ENCODE measurements at places on chromosomes 13 and 19.

- no peak for DNase-seq
These were observed 677 bp downstream of the TGDS start for GRCh38 chr13:94595001-94595949.

DNA sequence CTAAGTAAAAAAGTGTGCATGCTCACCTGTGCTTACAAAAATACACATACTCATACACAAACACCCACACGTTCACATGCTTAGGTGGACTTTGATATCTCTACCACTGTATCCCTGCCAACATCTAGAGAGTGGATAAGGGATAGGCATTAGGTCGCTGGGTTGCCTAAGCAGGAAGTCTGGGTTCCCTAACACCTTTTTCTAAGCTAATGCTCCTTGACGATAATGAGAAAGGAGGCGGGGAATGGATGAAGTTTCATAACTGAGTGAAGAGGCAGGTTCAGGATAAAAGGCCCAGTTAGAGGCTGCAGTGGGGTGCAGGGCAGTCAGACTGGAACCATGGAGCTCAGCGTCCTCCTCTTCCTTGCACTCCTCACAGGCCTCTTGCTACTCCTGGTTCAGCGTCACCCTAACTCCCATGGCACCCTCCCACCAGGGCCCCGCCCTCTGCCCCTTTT is 41.9 kb upstream of the CYP2A7 start:
- no peak for DNase-seq

DNA sequence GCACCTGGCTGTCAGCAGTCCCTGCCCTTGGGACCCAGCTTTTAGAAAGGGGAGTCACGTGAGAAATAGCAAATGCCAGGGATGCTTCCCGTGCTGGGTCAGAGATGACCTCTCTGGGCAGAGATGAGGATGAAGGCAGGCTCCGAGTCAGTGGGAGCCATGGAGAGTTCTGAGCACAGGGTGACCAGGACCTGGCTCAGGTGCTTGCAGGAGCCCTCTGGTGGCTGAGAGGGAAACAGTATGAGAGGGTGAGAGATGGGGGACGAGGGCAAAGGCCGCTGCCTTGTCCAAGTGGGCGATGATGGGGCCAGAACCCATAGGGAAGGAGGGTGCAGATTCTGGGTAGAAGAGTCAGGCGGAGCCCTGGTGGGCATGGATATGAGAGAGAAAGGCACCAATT is 15.8 kb downstream of the TMED1 start:
- DNase-seq = no peak

DNA sequence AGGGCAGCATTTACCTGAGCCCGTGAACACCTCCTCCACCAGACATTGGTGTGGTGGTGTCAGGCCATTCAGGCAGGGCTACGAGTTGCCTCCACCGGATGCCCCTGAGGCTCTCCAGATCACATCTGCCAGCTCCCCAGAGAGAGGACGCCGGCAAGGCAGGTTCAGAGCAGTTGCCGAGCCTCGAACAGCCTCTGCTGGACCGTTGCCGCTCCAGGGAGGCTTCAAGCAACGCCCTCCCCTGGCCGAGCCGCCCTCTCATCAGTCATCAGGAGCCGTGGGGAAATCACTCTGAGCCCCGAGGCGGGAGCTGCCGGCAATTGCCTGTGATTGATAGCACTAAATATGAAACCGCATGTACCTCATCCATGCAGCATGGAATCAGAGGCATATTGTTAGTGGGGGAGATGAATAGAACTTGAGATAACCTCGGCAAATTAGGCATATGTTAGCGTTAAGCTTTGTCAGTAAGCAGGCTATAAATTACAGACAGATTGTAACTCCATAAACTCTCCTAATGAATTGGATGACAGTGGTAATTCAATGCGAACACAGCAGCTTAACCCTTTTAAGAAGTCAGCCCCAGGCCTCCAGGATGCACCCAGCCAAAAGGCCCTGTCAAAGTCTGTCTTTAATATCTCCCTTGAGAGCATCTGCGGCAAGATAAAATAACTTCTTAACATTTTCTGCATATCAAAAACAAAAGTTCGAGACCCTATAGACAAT is 29.8 kb upstream of the SPACA7 start:
- no peak for DNase-seq

DNA sequence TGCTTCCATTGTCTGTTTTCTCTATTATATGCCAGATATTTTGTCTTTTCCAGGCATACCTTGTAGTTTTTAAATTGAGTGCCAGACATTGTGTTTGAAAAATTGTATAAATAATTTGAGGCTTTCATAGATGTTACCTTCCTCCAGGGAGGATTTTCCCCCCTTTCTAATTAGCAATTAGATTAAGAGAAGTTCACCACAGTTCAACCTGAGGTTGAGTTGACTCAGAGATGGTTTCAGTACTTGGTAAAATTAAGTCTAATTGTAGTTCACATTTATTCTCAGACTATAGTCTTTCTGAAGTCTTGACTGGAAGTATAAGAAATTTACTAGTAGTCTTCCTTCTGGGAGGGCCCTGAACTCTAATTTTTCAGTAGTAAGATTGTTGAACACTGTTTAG is 104.1 kb upstream of the SCEL start:
- DNase-seq = no peak

GRCh38 chr13:48411841-48412531 is 927 bp downstream of the LPAR6 start:
- no peak for DNase-seq

DNA sequence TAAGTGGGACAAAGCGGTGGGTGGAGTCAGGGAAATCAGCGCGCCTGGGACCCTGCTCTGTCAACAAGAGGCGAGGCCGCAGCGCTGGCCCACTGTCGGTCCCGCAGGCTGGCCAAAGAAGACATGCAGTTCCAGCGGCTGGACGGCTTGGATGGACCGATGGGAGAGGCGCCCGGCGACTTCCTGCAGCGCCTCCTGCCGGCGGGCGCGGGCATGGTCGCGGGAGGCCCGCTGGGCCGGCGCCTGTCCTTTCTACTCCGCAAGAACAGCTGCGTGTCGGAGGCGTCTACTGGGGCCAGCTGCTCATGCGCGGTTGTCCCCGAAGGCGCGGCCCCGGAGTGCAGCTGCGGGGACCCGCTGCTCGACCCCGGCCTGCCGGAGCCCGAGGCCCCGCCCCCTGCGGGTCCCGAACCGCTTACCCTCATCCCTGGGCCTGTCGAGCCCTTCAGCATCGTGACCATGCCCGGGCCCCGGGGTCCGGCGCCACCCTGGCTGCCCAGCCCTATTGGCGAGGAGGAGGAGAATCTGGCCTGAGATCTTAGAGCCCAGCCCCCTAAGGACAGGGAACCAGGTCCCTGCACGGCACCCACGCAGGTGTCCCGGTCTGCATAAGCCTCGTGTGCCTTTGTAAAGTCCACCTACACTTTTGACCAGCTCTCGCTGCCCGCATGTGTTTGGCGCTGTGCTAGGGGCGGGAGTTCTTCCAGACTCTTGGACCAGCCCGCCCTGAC is 6.1 kb downstream of the BEST2 start:
- DNase-seq = no peak

DNA sequence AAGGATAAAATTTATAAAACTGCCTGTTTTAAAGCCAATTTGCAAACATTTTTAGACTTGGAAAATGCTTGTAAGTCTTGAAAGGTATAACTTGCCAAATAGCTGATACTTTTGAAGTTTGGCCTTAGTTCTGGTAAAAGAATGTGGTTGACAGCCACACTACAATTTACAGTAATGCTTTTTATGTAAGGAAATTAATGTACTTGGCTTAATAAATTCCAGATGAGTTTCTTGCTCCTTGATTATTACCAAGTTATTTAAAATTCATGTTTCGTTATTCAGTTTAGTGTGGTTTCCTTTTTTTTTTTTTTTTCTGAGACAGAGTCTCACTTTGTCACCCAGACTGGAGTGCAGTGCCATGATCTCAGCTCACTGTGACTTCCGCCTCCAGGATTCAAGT is 14.9 kb downstream of the LMO7 start:
- DNase-seq = no peak

GRCh38 chr19:38850436-38850975 is 720 bp upstream of the HNRNPL start:
- peak; percentile 100 for DNase-seq

- no peak for DNase-seq
These were observed 708.2 kb downstream of the EFNB2 start for GRCh38 chr13:105827111-105827809.

DNA sequence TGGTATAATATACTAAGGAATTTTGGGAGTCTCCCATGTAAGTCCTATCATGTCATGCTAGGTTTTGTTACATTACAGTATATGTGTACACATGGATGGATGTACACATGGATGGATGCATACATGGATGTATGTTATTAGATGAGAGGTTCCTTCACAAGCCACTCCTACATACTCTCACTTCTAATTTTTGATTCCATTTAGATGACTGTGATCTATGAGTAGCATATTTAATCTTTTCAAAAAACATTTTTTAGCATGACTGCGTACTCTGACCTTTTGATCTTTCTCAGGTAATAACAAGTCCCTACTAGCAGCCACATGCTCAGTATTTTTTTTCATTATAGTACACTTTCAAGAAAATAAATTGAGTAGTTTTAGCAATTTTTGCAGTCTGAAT is 441.8 kb downstream of the SLITRK1 start:
- DNase-seq = no peak

DNA sequence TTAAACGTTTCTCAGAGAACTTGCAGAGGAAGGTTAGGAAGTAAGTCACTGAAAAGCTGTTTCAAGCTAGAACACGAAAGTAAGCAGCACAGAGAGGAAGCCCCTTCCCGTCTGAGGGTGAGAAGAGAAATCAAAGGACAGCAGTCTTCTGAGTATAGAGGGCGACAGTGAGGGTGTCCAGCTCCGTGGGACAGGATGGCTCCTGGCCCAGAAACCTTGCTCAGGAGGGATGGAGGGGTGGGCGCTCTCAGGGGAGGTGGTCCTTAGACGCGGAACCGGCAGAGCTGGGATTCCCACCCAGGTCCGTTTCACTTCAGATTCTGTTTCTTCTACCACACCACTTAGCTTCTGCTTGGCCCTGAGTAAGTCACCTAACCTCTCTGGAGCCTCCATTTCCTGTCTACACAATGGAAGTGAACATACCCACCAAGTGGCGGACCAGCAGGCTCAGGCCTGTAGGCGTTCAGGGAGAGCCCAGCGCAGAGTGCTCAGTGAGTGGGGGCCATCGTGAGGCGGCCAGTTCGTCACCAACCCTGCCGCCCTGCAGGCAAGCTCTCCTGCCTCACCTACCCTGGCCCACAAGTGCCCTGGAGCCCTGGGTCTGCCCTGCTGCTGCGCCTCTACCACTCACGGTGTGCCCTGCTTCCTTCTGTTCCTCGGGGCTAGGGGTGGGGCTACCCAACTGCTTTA is 5.5 kb upstream of the RSPH6A start:
- no peak for DNase-seq

- no peak for DNase-seq
These were observed 1135.3 kb downstream of the SLITRK5 start for GRCh38 chr13:88806438-88806837.

GRCh38 chr13:49082653-49083536 is 107.2 kb downstream of the FNDC3A start:
- peak; percentile 22 for DNase-seq

- no peak for DNase-seq
These were observed 3.6 kb downstream of the ZNF507 start for GRCh38 chr19:32349051-32349450.

GRCh38 chr13:28485996-28486543 is 8.9 kb downstream of the FLT1 start:
- no peak for DNase-seq

- no peak for DNase-seq
These were observed 492.4 kb downstream of the DACH1 start for GRCh38 chr13:71374471-71375049.

- peak; percentile 4 for DNase-seq
These were observed 38.4 kb upstream of the RAP2A start for GRCh38 chr13:97395447-97396136.

- no peak for DNase-seq
These were observed 176.2 kb upstream of the UFM1 start for GRCh38 chr13:38173403-38173802.

GRCh38 chr19:43229315-43229714 is 23.9 kb upstream of the PSG4 start:
- no peak for DNase-seq

GRCh38 chr19:570937-571565 is 1.3 kb upstream of the BSG start:
- peak; percentile 41 for DNase-seq

GRCh38 chr19:7507884-7508283 is 8.0 kb upstream of the ZNF358 start:
- DNase-seq = peak; percentile 79

- no peak for DNase-seq
These were observed 1058.2 kb upstream of the PCDH20 start for GRCh38 chr13:62473944-62474237.

- no peak for DNase-seq
These were observed 10.3 kb downstream of the IL17D start for GRCh38 chr13:20713751-20714150.

DNA sequence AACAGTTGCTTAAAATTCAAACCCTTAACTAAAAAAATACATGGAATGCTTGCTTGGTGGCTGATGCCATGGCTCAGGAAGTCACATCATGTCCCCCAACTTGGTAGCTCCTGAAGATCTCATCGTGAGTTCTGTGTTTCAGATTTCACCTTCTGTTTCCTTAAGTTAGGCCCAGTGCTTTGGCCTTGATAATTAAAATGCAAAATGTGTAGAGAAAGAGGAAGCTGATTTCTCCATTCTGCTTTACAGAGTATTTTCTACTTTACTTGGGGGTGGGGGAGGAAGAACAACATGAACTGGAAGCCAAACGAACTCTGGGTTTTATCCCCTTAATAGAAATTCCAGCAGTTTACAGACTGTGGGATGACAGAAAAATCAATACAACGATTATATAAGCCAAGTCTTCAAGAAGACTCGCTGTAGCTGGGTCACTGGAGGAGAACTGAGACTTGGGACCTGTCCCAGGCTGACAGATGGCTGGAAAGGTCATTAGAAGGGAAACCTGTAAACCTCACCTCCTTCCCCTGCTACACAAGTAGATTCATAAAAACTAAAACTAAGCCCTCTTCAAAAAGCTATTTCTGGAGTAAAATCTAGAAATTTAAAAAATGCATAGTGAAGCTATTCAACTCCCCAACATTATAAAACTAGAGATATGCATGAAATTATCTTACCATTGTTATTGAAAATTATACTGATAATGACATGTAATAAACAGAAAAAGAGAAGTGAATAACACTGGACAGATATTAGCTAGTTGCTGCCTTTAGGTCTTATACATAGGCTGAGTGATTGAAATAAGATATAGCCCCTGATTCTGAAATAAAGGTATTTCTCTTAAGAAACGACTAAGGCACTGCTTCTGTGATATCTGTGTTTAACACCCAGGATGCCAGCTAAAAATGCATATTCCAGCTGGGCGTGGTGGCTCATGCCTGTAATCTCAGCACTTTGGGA is 22.1 kb upstream of the GGACT start:
- no peak for DNase-seq
